Stimulated activated CD8-positive, alpha-beta memory T cell treated with anti-CD3 and anti-CD28 coated beads, Interleukin-4, amount 100 ng/mL, for 4 hours (primary cell): ENCODE measurements at places on chromosomes 3 and 15.

- no peak for DNase-seq
Measured at GRCh38 chr3:59749291-59749690, 699.5 kb upstream of the CFAP20DC start.

- DNase-seq = no peak
Measured at GRCh38 chr3:158103081-158103886, 2.9 kb downstream of the SHOX2 start.

GRCh38 chr3:11080492-11080891, 73.8 kb upstream of the HRH1 start:
- DNase-seq = no peak

DNA sequence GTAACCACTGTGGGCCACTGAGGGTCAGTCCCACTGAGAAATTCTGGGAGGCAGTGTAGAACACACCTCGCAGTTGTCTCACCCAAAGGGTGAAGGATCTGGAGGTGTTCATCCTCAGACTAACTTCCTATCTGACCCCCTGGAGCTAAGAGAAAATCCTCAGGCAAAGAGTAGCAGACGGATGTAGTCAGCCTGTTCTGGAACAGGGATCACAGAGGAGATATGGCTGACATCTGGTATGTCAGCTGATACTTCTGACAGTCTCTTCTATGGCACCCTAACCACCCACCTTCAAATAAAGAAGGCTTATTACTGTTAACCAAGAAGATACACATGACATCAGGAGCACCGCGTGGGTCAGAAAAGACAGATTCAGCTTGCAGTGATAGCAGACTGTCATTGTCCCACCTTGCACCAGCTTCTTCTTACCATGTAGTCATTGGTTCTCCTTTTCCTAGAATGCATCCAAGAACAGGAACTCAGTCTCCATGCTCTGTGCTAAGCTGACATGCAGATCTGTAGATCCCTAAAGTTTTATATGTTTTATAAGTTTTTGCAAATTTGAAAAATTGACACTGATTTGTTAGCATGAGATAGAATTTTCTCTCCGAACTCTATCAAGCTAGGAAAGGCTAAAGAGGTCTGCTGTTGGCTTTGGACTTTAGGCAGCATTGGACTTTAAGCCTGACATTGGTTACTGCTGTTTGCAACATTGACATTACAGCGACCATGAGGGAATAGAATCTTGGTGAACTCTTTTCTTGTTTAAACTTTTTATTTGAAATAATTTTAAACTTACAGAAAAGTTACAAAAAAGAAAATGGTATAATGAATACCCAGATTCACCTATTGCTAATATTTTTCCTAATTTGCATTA, 60.4 kb downstream of the KBTBD12 start:
- DNase-seq = no peak

GRCh38 chr3:43540624-43541023, 81.2 kb downstream of the ANO10 start:
- no peak for DNase-seq
